ENCODE measurements at places on chromosomes 7 and 10.
A peak's percentile ranks its signal among the peaks of the same experiment; 100 is the strongest.

- DNase-seq, result no peak
These were observed 290.8 kb downstream of the DNAJB6 start for GRCh38 chr7:157627646-157628045.

GRCh38 chr7:155739538-155740143 lies 72.6 kb downstream of the SHH start:
- DNase-seq, result no peak

- DNase-seq, result no peak
These were observed 34.1 kb upstream of the KNDC1 start for GRCh38 chr10:133125901-133126300.

GRCh38 chr7:42548816-42549611 lies 312.0 kb upstream of the GLI3 start:
- DNase-seq, result no peak

DNA sequence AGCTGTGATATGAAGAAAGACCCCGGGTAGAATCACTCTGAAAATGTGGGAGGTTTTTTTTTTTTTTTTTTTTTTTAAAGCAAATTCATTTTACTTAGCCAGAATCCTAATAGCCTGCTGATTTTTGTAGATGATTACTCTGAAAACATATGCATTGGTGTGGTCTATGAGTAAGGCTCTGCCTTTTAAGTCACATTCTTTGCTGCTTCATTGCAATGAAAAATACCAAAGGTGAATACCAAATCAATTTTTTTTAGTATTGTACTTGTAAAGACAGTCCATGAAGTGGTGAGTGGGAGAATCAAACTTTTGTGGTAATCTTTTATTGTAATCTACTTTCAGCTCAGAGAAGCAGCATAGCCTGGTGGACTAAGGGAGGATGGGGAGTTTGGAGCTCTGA lies 130.3 kb downstream of the SDK1 start:
- DNase-seq, result peak; percentile 14

DNA sequence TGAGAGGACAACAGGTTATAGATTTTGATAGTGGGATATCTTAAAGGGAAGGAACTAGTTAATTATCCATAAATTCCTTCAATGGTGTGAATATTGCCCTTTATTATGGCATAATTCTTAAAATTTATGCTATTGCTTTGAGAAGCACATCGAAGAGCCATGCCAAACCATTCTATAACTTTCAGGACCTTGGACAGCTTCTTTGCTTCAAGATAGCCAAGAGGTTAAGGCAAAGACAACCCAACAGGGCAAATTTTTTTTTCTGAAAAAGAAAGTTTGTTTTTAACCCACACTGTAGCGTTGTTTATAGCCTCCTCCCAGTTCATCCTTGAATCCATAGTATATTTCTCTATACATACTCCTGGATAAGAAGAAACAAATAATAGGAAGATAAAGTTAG lies 103.2 kb downstream of the NRG3 start:
- no peak for DNase-seq

DNA sequence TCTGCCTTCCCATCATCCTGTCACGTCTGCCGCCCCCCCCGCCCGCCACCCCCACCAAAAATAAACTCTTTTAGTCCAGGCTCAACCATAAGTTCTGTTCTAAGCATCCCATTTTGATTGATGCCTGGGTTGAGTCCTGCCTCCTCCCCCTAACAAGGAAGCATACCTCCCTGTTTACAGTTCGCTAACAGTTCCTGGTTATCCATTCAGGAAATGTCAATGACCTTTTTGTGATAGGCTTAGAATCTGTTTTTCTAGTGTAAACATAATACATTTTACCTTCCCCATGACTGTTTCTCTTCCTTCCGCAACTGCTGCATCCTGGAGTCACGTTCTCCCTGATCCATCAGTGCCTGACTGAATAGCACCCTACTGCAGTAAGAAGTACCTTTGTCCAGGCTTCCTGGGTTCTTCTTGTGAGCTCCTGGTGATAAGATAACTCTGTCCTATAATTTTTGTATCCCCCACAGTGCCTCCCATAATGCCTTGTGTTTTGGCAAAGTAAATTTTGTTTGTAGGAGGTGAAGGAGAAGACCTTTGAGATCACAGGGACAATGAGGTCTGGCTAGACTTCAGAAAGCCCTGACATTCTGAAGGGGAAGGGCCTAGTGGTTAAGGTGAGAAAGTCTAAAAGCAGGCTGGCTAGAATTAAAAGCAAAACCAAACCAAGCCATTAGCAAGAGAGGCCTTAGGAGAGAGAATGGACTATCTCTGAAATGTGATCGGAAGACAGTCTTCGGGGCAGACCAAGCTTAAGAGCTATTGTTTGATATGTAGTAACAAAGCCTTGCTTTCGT lies 7.3 kb downstream of the AGFG2 start:
- peak; percentile 40 for DNase-seq

DNA sequence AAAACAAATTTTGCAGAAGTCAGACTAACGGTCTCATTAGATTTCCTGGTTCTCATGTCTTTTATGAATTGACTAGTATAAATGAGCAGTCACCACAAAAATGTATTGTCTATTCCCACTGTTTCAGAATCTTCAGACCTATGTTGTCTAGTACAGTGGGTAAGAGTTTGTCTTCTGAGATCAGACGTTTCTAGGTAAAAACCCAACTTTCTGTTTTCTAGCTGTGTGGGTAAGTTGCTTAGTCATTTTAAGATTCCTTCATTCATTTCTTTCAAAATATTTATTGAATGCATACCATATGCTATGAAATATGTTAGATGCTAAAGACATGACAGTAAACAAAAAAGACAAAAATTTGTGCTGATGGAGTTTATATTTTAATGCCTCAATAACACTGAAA lies 156.3 kb downstream of the POLR1F start:
- DNase-seq, result no peak

GRCh38 chr7:96304573-96304972 lies 17.3 kb downstream of the SLC25A13 start:
- DNase-seq, result no peak

- DNase-seq, result no peak
These were observed 8.0 kb downstream of the XRCC2 start for GRCh38 chr7:152667958-152668357.

GRCh38 chr7:100489824-100490223 lies 6.1 kb downstream of the NYAP1 start:
- peak; percentile 91 for DNase-seq

GRCh38 chr7:44240983-44241510 lies 40.3 kb downstream of the YKT6 start:
- peak; percentile 87 for DNase-seq

GRCh38 chr10:1251769-1252168 lies 195.6 kb downstream of the WDR37 start:
- DNase-seq, result no peak

- DNase-seq, result no peak
These were observed 177.6 kb downstream of the REEP3 start for GRCh38 chr10:63698787-63699150.

DNA sequence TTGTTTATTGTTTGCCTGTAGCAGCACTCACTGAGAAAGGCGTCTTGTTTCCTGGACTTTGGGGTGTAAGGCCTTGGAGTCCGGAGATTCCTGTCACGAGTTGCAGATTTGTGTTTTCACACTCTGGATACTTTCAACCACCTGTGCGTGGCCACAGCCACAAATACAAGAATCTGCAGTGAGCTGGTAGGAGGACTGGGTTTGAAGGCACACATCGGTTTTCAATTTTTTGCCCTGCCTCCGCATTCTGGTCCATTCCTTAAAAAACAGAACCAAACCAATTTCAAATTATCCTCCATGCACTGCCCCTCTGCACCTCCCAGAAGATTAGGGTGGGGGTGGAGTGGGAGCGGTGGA lies 619 bp downstream of the EXOC4 start:
- peak; percentile 20 for DNase-seq

DNA sequence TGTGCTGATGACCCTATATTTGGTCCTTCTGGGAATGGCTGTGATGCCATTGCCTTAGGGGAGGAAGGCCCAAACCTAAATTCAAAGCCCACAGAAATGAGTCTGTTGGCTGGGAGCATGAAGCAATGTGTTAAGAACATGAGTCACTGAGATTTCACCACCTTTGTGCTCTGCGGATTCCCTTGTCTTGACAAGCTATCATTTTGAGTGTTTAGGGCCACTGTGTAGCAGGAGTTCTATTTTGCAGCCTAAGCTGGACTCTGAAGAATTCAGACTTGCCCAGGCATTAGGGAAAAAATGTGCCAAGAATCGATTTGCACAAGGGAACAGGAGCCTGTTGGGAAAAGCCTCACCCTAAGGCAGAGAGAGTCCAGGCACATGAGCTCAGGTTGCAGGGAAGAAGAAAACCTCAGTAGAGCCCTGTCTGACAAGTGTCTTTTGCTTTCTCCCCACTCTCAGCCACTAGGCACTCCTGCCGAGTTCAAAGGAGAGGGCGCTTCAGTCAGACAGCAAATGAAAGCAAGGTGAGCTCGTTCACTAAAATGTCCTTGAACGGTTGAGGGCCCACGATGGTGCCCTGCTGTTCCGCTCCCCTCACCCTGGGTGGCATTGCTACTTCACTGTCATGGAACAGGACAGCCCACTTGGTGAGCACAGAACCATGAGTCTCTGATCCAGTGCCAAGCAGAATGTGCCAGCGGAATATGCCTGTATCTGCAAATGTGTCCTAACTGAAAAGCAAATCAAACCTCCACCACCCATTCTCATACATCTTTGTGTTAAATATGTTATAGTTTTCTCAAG lies 93.6 kb downstream of the PRLHR start:
- DNase-seq, result no peak

GRCh38 chr7:26393818-26394217 lies 102.2 kb downstream of the SNX10 start:
- peak; percentile 43 for DNase-seq

- DNase-seq, result no peak
These were observed 158.9 kb upstream of the STEAP4 start for GRCh38 chr7:88465600-88465999.

DNA sequence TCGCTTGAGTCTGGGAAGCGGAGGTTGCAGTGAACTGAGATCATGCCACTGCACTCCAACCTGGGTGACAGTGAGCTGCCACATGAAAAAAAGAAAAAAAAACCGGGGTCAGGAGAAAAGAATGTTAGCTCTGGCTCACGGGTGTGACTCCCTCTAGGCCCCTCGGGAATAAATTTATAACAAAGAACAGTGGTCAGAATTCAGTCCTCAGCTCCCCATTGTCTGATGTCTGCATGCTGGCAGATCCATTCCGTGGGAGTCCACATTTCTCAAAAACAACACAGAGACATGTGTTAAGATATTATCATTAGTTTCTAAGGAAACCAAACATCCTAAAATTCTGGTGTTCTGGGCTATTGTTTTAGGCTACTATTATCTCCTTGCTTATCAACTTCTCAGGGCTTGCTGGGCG lies 90.6 kb downstream of the MARCHF5 start:
- no peak for DNase-seq

DNA sequence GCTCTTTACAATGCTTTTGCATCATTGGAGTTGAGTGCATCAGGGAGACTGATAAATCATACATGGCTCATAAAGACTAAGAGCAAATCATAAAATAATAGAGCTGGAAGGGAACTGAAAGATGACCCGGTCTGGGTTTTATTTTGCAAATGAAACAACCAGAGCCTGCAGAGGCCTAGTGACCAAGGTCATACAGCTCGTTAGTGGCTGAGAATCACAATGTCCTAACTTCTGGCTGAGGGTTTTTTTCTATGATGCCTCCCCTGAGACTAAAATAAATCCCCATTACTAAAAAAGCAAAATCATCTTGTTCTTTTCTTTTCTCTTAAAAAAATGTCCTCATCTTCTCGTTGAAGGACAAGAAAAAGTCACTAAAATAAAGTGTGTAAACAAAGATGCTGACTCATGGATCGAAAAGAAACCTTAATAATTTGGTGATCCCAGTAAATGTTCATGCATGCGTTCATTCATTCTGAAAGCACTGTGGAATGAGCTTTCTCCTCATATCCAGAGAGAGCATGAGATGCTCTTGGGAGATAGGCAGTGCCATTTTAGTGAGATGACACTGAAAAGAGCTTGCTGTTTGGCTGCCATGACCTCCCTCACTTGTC lies 107.8 kb upstream of the PHYHIPL start:
- DNase-seq, result no peak

DNA sequence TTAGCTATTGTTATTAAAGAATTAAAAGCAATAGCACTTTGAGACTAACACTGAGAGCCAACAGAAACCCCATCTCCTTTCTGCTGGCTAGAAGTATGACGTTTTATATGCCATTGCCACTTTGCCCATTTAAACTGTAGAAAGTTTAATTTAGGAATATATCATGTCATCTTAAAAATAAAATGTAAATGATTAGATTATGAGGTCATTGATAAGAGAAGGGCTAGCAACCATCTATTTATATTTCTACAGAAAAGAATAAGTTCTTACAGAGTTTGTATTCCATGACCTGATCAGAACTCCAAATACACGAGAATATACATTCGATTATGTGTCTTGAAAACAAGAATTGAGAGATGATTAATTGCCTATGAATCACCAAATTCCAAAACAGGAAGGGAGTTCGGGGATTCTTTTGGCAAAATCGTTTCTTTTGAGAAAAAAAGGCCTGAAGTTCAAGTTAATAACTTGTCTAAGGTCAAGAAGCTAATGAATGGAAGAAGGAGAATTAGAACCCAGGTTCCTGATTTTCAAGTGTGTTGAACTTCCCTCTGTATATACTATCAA lies 227.0 kb downstream of the TRIL start:
- DNase-seq, result no peak

DNA sequence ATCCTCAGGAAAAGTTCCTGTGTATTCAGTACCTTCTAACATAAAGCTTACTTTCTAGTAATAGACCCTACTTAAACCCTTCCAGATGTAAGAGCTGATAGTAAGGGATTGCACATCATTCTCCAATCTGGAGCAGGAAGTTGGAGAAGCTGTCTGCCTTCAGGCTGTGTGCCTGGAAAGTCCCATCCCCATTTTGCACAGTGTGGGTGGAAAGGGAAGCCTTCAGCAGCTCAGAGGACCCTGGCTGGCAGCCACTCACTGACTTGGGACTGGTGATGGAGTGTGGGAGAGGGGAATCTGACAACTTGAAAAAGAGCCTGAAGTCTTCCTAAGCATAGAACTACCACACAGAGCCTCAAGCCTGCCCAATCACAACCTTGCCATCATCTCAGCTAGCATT lies 164.1 kb upstream of the ADO start:
- no peak for DNase-seq

- DNase-seq, result no peak
These were observed 237.0 kb downstream of the EBF3 start for GRCh38 chr10:129727071-129727470.

GRCh38 chr7:116249969-116250553 lies 39.7 kb downstream of the TES start:
- no peak for DNase-seq

- no peak for DNase-seq
These were observed 55.8 kb downstream of the CDHR3 start for GRCh38 chr7:106018566-106019469.

DNA sequence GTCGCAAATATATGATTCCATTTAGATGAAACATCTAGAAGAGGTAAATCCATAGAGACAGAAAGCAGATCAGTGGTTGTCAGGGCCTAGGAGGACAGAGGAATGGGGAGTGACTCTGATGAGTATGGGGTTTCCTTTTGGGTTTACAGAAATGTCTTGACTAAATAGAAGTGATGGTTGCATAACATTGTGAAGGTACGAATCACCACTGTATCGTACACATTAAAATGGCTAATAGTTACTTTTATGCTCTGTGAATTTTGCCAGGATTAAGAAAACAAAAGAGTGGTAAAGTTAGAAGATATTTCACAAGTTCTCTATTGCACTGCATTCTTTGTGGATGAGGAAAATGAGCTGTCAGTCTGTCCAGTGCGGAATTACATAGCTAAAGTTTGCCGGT lies 407.4 kb downstream of the KCNMA1 start:
- DNase-seq, result no peak

Measured in SW480 (cell line).